ENCODE measurements at places on chromosomes 5 and 9. TPM values are rescaled to one million over a fixed set of nuclear protein-coding genes. Genes with fewer than 3 reads are reported as not detected.

The PCDHGB2 gene
- total RNA-seq = 0.15 TPM

The SLC28A3 gene
- total RNA-seq = not detected

The FOXD4L6 gene
- not detected for total RNA-seq

The BAG1 gene
- total RNA-seq = 141 TPM

The ADAMTS12 gene
- total RNA-seq = 6.5 TPM

The ARL14EPL gene
- total RNA-seq = not detected

The KCNV2 gene
- total RNA-seq = not detected
